ENCODE measurements at places on chromosomes 6 and 20.

GRCh38 chr20:40777653-40778052 is 88.6 kb upstream of the MAFB start:
- DNase-seq = no peak

DNA sequence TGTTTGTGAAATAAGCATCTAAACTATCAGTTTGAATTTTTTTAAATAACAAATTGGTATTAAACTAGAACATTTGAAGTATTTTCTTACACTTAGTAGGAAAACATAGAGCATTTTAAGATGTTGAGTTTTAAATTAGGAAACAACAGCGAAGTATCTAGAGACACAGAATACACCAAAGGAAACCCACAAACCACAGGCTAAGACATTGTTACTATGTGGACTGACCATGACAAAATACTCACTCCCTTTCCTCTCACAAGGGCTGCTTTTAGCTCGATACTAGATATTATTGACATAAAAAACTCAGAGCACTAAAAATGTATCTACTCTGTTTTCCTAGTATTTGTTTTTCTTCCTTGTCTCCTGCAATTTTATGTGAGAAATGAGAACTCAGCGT is 266.0 kb upstream of the CITED2 start:
- DNase-seq = no peak

- DNase-seq = no peak
These were observed 436.4 kb upstream of the CDH4 start for GRCh38 chr20:60815656-60816055.

DNA sequence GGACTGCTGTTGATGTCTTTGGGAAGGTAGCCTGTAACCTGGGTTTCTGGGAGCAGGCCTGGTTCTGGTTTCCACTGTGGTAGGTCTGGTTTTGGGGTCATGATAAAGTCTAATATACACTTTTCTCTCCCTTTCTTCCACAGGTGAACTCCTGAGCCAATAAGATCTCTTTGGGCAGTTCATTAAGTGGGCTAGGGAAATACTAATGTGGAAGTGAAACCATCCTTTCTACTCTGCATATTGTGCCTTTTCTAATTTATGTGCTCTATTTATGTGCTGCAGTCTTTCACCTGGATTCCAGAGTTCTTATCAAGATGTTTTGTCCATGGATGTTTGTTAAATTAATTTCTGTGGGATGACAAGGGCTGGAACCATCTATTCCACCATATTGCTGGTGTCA is 165.7 kb upstream of the PTPRK start:
- no peak for DNase-seq

GRCh38 chr20:59817406-59817805 is 116.0 kb downstream of the SYCP2 start:
- DNase-seq = no peak

DNA sequence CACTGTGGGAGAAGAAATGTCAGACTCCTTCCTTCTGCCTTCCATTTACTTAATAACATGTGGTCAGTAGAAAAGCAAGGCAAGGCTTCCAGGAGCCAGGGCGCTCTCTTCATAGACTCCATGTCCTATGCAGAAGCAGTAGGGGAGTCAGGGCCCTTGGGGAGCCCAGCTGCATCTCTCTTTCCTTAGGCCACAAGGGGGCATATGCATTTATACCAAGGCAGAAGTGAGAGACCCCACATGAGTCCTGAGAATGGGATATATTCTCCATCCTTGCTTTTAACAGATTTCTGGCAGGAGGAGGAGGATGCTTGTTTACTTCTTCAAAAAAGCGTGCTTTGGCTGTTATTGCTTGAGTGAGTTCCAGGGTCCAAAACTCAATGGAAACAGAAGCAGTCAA is 198.5 kb downstream of the HIVEP2 start:
- DNase-seq = no peak
